ENCODE measurements at places on chromosomes 12 and 14.

- no peak for DNase-seq
These were observed 13.2 kb upstream of the MAP4K5 start for GRCh38 chr14:50545618-50546017.

DNA sequence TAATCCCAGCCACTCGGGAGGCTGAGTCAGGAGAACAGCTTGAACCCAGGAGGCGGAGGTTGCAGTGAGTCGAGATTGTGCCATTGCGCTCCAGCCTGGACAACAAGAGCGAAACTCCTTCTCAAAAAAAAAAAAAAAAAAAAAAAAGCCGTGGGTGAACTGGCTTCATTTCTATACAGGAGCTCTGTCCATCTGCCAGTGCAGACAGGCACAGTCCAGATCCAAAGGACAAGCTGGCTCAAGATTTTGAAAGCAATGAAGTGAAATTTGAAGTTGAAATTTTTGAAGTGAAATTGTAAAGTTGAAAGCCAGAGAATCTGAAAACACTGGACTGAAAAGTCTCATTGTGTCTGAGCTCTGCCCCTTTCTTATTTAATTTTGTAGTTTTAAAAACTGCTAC is 134.7 kb downstream of the CALM1 start:
- DNase-seq = no peak

DNA sequence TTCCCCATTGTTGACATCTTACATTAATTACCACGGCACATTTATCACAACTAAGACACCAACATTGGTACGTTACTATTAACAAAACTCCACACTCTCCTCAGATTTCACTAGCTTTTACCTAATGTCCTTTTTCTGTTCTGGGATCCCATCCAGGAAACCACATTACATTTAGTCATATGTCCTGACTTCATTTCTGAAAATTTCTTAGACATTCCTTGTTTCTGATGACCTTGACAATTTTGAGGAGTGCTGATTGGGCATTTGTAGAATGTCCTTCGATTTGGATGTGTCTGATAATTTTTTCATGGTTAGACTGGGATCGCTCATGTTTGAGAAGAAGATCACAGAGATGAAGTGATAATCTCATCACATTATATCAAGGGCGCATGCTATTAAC is 34.6 kb upstream of the ACSM4 start:
- DNase-seq = no peak

DNA sequence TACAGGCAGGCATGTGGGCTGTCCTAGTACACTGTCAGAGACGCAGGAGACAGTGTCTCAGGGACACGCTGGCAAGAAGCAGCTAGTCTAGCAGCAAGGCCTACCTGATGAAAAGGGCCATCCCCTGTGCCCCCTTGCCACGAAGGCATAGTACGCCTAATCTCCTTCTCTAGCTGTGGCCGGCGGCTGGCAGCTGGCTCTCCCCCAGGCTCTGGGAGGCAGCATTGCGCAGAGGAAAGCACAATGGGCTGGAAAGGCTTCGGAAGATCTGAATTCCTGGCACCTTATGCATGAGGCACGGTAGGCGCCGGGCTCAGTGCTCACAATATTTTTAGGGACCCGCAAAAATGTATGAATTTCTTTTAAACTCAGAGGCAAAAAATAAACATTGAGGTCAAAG is 16.0 kb upstream of the PLEKHH1 start:
- peak; percentile 65 for DNase-seq

GRCh38 chr12:57190037-57190436 is 26.6 kb upstream of the NXPH4 start:
- no peak for DNase-seq

GRCh38 chr14:23571701-23572523 is 4.3 kb upstream of the AP1G2 start:
- no peak for DNase-seq

DNA sequence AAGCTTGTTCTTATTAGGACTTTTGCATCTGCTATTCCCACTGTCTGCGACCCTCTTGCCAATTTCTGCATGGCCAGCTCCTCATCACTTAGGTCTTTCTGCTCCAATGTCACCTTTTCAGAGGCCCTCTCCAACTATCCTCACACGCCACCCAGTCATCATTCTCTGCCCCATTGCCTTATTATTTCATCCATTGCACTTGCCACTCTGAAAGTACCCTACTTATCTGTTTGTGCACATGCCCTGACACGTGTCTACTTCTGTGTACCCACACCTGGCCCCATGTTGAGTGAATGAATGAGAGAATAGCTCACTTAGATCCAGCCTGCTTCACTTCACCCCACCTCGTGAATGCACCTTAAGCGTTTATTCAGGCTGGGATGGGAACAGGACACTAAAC is 218.7 kb upstream of the TBX3 start:
- DNase-seq = no peak

DNA sequence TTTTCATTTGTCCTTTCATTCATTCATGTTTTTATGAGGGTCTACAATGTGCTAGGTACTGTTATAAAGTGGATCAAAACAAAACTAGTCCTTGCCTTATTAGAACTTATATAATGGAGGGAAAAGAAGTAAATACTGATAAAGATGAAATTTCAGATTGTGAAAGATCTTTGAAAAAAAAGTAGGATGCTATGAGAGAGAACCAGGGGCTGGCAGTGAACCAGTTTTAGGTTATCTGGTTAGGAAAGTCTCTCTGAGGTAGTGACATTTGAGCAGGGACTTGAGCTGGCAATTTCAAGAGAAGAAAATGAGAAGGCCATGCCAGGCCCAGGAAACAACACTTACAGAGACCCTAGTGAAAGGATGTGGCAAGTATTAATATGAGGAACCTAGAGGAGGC is 57.3 kb upstream of the E2F7 start:
- no peak for DNase-seq

DNA sequence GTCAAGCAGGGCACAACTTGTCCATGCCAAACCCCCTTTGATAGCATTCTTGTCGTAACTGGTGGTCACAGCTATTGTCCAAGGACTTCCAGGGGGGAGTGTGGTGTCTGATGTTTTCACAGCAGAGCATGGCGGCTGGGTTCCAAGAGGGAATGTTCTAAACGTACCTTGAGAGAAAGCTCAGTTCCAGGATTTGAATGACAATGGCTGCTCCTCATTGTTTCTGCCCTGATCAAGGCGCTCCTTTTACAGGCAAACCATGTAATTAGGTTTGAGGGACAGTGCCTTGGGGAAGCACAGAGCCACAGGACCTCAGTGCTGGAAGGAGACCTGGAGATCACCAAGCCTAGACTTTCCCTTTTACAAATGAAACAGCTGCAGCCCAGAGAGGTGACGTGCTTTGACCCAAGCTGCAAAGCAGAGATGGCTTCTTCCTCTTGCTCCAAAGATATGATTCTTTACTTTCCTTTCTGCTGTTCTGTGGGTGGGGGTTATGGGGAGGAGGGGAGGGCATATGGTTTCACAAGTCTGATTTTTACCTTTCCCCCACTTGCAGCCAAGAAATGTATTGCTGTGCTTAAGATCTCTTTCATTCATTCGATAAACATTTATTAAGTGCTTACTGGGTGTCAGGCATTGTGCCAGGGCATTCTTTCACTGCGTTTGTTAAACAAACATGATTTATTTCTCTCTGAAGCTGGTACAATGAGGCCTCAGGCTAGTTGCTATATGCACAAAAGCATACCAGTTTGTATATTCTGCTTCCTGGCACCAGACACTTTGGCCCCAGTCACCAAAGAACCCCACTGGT is 172.8 kb downstream of the KTN1 start:
- DNase-seq = no peak

- no peak for DNase-seq
These were observed 50.9 kb downstream of the ZFP36L1 start for GRCh38 chr14:68741839-68742470.

DNA sequence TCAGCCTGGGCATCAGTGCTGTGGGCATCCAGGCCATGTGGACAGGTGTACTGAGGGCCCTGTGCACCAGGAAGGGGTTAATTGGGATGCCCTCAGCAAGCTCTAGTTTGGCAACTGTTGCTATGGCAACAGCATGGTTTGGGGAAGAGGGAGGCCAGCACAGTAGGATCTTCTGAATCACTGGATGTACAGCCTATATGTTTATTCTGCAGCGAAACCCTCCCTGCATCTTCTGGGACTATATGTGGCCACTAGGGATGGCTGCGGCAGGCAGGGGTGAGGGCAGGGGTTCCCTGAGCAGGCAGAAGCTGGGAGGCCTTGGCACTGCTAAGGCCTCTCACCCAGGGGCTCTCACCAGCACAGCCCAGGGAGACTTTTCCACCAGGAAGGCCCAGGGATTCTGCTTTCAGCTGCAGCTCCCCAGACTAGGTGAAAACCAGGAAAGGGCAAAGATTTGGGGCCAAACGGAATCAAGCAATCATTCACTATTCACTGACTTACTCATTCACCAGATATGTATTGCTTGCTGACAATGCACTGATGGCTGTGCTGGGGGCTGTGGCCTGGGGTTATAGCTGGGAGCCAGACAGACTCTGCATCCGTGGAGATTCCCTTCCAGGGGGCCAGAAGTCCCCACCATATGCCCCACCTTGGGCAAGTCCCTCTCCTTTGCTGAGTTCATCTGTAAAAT is 42.8 kb downstream of the IRF2BPL start:
- DNase-seq = no peak

DNA sequence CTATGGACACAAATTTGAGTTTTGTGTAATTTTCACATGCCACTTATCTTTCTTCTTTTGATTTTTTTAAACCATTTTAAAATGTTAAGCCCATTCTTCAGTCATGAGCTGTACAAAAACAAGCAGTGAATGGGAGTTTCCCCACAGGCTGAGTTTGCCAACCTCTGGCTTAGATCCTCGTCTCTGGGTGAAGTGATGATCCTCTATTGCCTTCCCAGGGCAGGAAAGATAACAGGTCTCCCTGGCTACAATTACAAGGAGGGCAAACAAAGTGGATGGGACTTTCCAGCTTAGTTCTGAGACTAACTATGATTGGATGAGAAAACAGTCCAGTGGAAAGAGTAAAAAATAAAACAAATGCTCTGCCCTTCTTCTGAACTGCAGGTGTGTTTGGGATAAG is 203.7 kb downstream of the SPTSSA start:
- DNase-seq = no peak

GRCh38 chr12:89453121-89453978 is 71.2 kb downstream of the GALNT4 start:
- no peak for DNase-seq

- no peak for DNase-seq
These were observed 7.7 kb upstream of the LTBP2 start for GRCh38 chr14:74619672-74620131.

- no peak for DNase-seq
These were observed 199.7 kb upstream of the HMGA2 start for GRCh38 chr12:65624554-65625086.

GRCh38 chr12:52050116-52050757 is 1.0 kb upstream of the NR4A1 start:
- no peak for DNase-seq

GRCh38 chr12:111112311-111113098 is 192.1 kb upstream of the MYL2 start:
- no peak for DNase-seq

DNA sequence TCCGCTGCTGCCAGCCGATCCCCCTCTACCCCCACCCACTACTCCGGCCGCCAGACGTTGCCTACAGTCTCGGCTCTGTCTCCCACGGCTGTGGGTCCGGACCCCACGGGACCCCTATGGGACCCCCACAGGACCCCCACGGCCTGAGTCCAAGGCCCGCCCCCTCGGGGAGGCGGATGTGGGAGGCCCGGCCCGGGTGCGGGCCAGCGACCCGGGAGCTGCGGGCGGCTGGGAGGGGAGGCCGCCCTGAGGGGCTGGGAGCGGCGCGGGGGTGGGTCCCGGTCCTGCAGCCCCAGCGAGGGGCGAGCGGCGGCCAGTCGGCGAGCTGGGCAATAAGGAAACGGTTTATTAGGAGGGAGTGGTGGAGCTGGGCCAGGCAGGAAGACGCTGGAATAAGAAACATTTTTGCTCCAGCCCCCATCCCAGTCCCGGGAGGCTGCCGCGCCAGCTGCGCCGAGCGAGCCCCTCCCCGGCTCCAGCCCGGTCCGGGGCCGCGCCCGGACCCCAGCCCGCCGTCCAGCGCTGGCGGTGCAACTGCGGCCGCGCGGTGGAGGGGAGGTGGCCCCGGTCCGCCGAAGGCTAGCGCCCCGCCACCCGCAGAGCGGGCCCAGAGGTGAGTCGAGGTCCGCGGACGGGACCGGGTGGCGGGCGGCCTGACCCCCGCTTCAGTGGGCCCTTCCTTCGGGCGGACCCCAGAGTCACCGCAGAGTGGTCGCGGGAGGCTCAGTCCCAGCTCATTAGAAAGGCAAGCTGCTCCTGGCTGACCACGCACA is at the start of gene ACVRL1:
Gene ACVRL1 (plus strand): TSS at position 422 of the 773 bp plus-strand sequence. CDS start 4,971 bp downstream, outside the sequence.
- no peak for DNase-seq

- DNase-seq = no peak
These were observed 474.6 kb downstream of the ETNK1 start for GRCh38 chr12:23099604-23100003.

All from posterior cingulate gyrus (tissue), 11 donors.